Stimulated activated CD4-positive, alpha-beta T cell treated with anti-CD3 and anti-CD28 coated beads, Interleukin-12 subunit alpha, Interleukin-12 subunit beta, amount 100 ng/mL, for 4 hours (primary cell): ENCODE measurements at places on chromosomes 3 and 15.

GRCh38 chr3:15043408-15044171 lies 21.5 kb downstream of the MRPS25 start:
- DNase-seq: no peak

- no peak for DNase-seq
Measured at GRCh38 chr15:101308604-101309435, 13.8 kb upstream of the SNRPA1 start.

DNA sequence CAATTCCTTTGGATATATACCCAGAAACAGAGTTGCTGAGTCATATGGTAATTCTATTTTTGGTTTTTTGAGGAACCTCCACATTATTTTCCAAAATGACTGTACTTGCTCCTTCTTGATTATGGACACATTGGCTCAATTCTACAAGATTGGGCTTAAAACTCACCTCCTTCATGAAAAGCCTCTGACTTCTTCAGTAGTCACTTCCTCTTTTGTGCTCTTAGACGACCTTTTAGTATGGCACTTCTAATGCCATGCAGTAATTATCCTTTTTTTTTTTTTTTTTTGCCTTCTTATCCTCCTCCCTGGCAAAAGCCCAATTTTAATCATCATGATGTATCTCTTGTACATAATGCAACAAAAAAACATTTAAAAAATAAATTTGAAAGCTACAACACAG lies 33.0 kb upstream of the ABHD17C start:
- no peak for DNase-seq

- no peak for DNase-seq
Measured at GRCh38 chr3:25110642-25111041, 317.4 kb upstream of the RARB start.

DNA sequence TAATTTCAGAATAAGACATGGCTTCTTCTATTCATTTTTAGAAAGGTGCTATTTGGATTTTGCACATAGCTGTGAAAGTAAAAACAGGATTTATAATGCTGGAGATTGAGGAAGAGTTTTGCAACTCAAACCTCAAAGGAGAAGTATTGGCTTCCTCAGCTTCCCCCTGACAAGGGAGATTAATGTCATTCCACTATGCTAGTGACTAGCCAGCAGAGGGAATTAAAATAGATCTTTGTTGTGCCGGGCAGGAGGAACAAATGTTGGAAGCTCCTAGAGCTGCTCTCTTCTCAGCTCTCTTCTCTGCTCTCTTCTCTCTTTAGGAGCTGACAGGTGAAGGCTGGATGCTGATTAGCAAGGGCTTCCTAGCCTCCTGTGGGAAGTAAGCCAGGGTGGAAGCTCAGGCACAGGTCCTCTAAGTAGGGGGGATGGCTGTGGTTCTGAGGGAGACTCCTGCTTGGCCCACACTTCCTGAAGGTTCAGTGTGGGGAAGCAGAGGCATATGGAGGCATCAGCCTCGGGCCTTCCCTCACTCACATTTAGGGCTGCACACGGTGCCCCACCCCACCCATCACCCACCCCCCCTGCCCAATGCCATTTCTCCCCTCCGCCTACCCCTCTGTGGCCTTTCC lies 29.6 kb downstream of the CX3CR1 start:
- no peak for DNase-seq

DNA sequence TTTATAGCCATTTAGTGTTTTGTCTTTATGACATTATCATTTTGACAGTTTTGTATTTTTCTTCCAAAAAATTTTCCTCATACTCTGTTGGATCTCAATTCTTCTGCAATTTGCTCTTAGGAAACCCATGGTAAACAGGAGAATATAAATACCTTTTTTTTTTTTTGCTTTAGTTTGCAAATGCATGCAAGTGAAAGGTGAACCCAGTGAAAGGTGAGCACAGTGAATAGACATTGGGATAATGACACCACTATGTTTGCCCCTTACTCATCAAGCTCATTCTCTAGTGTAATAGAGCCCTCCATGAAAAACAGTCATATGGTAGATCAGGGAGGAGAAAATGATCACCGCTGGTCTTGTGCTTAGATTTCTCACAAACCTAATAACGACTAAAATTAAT lies 59.0 kb upstream of the TRPC1 start:
- DNase-seq: no peak

- DNase-seq: no peak
Measured at GRCh38 chr15:72365844-72366243, 10.0 kb downstream of the HEXA start.

GRCh38 chr3:159657176-159657575 lies 331.5 kb upstream of the IL12A start:
- DNase-seq: no peak

- no peak for DNase-seq
Measured at GRCh38 chr3:157574531-157574930, 71.3 kb upstream of the VEPH1 start.

GRCh38 chr3:12158387-12159226 lies at the start of gene TIMP4:
Gene TIMP4 (minus strand): TSS chr3:12158912. CDS start chr3:12158840, 72 bp downstream.
- DNase-seq: no peak

DNA sequence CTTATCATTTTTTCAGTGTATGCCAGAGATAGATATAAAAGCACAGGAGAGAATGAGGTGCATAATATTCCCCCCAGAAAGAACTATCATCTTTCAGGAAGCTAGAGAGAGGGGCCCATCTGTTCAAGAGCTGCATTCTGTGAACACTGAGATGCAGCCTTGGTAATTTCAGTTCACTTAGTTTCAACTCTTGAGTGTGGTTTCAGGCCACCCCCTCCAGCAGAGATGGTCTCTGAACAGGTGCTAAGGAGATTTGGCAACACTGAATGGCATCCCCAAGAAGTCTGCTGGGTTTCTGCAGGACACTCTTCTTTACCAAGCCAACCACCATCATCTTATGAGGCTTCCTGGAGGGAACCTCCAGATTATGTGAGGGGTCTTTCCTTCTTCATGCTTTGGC lies 30.4 kb upstream of the LIMD1 start:
- DNase-seq: no peak

DNA sequence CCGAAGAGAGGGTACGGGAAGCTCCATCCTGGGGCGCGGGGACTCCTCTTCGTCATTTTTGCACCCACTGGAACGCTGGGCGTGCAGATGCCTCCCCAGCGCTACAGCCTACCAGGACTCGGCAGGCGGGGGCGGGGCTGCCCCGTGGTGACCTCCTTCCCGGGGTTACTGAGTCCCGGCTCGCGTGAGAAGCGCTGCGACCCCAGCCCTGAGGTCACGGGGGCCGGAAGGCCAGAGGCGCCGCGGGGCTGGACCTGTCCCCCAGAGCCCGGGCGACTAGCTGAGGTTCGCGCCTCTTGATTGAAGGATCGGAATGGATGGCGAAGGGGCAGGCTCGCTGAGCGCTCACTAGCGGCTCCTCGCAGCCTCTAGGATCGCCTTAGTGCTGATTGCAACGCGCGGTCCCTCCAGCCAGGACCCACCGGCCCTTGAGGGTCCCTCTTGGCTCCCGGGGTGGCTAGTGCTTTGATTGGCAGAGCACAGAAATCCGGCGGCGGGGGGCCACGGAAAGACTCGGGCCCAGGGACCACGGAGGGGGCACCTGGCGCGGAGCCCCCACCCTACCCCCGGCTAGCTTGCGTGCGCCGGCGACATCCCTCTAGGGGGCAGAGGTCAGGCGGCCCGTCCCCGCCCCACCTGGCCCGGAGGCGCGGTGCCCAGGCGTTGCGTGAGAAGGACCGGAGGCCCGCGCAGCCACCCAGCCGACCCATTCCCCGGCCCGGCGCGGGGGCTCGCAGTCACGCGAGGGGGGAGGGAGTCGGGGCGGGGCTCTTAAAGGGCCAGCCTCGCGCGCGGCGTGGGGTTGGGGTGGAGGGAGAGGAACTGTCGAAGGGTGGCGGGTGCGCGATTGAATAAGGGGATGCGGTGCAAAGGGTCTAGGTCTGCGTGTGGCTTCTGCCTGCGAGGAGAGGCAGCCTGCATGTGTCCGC lies 781 bp upstream of the CYP1A1 start:
- DNase-seq: peak; percentile 57

DNA sequence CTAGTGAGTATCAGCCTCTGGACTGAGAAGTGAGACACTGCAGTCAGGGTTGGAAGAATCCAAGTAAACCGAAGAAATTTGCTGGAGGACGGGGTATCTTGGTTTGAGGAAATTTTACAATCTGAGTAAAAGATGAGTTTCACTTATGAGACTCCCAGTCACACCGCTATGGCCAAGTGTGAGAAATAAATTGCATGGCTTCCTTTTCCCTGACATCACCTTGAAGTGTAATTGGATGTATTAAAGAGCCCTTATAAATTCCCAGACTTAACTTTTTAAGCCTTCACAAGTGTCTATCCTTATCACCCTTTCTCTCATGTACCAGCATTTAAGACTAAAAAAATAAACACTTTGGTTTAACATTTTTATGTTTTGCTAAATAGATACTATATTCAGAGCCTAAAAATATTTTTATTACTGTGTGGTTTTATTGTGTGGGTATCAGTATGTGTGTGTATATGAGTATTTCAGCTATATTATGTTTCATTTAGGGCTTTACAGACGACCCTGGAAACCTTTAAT lies 23.8 kb downstream of the USP3 start:
- no peak for DNase-seq

- DNase-seq: no peak
Measured at GRCh38 chr15:90750186-90750585, 33.0 kb downstream of the BLM start.

- DNase-seq: no peak
Measured at GRCh38 chr3:142963516-142964448, at the start of gene PAQR9. Gene PAQR9 (minus strand): TSS chr3:142963674. CDS start chr3:142963336, 338 bp downstream.

GRCh38 chr3:191141728-191142127 lies 57.3 kb upstream of the OSTN start:
- DNase-seq: no peak

GRCh38 chr15:29466292-29466691 lies 196.7 kb upstream of the NSMCE3 start:
- no peak for DNase-seq

DNA sequence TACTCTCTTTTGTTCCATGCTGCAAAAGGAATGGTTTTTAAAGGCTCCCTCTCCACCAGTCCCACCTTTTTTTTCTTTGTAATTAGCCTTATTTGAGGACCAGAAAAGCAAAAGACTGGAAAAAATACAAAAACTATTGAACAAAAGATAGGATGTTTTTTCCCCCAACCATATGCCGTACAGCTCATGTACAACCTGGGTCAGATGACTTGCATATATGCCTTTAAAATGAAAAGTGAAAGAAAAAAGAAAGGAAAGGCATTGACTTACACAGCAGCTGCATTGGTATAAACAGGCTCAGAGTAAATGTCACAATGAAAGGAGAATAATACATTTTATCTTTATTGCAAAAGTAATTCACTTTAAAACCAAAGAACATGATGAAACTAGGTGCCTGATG lies 69.5 kb upstream of the CMC1 start:
- no peak for DNase-seq

DNA sequence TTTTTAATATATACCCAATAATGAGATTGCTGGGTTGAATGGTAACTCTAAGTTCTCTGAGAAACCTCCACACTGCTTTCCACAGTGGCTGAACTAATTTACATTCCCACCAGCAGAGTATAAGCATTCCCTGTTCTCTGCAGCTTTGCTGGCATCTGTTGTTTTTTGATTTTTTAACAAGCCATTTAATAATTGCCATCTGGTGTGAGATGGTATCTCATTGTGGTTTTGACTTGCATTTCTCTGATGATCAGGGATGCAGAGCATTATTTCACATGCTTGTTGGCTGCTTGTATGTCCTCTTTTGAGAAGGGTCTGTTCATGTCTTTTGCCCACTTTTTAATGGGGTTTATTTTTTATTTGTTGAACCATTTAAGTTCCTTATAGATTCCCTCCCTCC lies 75.0 kb upstream of the EPHB3 start:
- DNase-seq: no peak

DNA sequence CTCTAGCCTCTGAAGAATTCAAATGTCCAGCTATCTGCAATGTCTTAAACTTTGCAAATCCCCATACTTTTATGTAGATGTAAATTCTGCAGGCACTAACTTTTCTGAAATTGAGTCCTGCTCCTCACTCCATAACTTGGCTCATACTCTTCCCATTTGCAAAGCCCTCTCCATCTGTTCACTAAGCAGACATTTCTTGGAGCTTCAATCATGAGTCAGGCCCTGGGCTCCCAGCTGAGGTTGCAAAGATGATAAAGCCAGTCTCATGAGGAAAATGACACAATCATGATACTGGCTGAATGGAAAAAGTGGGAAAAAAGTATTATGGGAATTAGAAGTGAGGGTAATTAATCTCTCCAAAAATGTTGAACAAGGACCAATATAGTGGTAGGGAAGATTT lies 507.6 kb downstream of the NR2F2 start:
- DNase-seq: no peak
